ENCODE measurements at places on chromosomes 3 and 15. TPM values are rescaled to one million over a fixed set of nuclear protein-coding genes. Genes with fewer than 3 reads are reported as not detected.

DNA sequence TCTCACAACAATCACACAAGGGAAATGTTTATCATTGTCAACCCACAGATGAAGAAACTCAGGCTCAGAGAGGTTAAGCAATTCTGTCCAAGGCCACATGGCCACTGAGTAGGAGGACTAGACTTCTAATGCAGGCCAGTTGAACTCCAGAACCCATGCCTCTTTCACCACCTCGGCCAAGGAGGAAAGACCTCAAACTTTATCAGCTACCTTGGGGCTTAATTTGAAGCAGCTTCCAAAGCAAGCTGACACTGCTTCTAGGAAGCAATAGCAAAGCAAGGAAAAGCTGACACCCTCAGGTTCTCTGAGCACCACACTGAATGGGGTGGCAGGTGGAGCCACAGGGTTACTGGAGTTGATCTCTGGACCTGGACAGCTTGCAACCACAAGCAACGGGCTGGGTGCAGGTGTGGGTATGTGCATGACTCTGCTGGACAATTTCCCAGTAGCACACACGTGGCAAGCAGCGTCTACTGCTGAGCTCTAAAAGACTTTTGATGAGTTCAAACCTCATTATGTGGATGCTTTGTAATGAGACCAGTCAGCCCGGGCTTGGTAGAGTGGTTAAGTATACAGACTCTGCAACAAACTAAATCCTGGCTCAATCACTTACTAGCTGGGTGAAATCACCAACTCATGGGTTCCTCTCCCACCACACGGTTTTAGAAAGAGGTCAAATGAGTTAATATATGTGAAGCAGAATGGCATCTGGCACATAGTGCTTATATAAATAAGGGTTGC lies 23.1 kb downstream of the CCNL1 start:
- peak; percentile 81 for DNase-seq

DNA sequence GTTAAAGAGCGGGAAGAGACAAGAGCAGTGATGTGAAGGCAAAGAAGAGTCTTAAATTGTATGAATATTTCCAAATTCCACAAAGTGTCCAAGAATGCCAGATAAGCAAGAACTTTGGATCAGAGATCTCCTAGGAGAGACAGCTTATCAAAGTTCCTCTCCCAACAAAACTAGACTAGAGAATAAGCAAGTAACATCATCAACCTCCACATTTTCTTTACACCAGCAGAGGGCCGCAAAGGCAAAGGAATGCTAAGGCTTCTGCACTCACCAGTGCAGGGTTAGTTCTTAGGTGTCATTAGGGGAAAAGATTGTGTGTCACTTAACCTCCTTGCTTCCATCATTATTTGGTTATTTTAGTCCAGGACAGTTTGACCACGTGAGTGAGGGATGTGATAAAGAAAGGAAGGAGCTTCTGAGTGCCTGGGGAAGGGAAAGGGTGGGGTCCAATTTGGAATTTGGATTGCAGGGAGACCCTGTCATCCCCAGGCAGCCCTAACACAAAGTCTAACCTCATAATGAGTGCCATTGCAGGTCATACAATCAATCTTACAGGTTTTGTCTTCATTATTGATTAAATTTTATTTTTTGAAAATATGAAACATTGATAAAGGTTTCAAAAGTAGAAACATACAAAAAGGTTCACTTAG lies 7.5 kb upstream of the CMTM6 start:
- peak; percentile 76 for DNase-seq

- peak; percentile 83 for DNase-seq
Measured at GRCh38 chr15:39285071-39285470, 295.8 kb upstream of the THBS1 start.

DNA sequence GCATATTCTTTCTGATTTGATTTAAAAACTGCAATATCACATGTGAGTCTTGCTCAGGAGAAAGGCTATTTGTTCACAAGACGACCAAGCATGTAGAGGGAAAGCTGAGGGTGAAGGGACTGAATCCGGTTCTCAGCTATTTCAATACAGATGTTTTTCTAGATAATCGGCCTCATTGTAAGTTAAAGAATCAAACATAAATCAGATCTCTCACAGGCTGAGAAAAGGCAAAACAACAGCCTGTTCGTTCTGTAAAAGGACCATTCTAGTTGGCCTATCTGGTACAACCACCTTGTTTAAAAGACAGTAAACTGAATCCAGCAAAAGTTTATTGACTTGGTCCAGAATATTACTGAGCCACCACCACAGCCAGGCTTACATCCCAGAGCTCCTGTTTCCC lies 1045.7 kb upstream of the CFAP20DC start:
- DNase-seq = no peak

GRCh38 chr3:79983118-79983517 lies 215.3 kb upstream of the ROBO1 start:
- DNase-seq = no peak

GRCh38 chr15:64574301-64575017 lies 114.1 kb downstream of the ZNF609 start:
- DNase-seq = peak; percentile 56

DNA sequence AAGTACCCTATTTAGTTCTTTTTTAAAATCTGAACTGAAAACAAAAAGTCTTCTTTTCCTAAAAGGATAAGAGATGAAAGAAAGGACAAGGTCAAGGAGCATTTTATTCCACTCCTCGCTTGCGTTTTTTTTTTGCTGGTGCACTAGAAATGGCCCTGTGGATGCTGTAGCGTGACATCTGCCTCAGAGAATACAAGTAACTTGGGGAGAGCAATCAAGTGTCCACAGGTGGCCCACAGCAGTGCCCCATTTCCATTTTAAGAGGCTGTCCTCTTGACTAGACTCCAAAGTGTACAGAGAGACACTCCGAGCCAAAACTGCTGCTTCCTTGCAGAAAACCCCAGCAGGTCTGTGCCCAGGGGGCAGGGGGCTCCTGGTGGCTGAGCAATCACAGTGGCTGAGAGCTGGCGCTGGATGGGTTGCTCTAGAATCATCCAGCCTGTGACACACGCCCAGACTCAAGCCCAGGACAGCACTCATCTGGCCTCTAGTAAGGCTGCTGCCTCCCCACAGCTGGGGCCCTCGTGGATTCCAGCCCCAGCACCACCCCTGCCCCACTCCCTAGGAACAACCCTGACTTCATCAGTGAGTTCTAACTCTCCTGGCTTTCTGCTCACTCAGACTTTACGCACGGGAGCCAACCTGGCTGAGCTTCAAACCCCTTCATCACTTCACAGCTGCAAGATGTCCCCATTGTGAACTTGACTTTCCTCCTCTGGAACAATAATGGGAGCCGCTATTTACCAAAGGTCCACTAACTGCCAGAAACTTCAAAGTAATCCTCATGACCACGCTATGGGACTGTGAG lies 71.1 kb upstream of the SPATA12 start:
- no peak for DNase-seq

DNA sequence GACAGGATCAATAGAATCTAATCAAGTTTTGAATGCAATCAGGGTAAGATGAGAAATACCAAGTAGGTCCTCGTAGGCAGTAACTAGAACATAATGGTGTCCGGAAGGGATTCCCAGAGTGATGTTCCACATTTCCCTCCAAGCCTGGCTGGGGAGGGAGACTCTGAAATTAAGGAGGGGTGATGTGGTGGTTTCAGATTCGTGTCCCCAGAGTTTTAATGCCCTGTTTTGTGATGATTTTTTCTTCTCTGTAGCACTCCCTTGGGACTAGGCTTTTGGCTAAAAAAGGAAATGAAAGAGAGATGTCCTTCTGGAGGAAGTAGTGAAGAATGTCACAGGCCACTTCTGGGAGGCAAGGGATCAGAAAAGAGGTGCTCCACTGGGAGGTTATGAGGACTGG lies 108.3 kb upstream of the CACNA2D3 start:
- DNase-seq = no peak

The GNAT1 gene
- total RNA-seq = not detected

DNA sequence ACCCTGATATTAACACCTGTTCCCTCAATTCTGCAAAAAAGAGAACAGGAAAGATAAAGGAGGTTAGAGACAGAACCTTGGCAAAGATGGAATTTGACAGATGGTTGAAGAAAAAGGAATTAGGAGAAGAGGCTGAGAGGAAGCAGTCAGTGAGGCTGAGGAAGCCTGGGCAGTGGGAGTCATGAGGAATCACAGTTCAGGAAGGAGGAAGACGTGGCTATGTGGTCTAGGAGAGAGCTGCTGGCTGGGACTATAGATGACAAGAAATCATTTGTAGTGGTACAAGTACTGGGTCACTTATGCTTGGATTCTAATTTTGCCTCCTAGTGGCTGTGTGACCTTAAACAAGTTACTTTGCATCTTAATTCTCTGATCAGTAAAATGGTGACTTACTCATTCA lies 49.0 kb downstream of the LARS2 start:
- DNase-seq = peak; percentile 10

- peak; percentile 12 for DNase-seq
Measured at GRCh38 chr15:61794881-61795280, 265.4 kb downstream of the VPS13C start.
